ENCODE measurements at places on chromosomes 12 and 14.

DNA sequence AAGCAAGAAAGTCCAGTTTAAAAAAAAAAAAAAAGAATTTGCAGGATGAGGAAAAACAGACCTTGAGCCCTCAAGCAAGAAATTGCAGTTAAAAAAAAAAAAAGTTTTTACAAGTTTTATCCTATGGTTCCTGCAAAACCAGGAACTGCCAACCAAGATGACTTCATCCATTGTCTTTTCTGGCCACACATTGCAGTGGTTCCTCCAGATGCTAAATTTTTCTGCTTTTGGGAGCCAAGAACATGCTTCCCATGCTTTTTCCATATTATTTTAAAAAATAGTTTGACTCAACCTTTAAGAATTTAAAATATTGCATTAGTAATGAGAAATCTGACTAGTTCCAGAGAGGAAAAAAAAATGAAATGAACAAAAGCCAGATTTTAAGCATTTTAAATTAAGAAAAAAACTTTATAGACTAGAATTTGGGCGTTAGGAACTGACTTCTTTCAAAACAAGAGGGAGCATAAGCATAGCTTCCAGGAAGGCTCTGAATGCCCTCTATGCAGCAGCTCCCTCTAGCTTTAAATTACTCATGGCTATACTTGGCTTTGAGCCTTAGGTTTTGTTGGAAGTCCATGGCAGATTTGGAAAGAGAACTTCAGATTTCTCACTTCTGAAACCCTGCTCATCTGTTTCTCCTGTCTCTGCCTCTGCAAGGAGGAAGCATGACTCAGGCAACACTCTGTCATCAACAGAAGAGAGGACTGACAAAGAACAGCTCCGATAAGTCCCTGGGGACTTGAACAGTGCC is 124.5 kb downstream of the GPR65 start:
- peak; percentile 44 for DNase-seq

- no peak for DNase-seq
Measured at GRCh38 chr12:113802000-113802749, 163.9 kb downstream of the RBM19 start.

DNA sequence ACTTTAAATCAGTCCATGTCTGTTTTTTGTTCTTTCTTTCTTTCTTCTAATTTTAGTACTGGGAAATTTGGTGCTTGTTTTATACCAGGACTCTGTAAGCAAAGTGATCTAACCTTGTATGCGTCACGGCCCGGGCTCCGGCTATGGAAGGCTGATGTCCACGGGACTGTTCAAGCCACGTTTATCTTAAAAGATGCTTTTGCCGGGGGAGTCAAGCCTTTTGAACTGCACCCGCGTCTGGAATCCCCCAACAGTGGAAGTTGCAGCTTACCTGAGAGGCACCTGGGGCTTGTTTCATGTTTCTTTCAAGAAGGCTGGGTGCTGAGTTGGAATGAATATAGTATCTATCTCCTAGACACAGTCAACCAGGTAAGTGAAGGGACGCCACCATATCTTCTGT is 62.2 kb downstream of the TECPR2 start:
- DNase-seq, result no peak

DNA sequence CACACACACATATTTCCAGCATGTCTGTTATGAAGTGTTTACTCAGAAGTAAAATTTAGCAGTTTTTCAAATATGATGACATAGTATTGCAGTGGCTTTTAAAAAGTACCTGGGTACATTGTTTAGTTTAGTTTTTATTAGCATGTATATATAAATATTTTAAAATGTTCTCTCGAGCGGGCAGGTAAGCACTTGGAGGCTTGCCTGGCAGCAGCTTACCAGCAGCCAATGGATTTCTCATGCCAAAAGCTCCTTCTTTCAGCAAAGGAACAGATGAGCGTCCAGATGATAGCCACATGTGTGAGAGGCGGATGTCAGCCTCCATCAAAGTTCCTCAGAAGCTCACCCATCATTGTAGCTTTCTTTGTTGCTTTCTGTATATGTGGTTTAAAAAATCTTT is 57.2 kb upstream of the LRIG3 start:
- DNase-seq, result no peak

DNA sequence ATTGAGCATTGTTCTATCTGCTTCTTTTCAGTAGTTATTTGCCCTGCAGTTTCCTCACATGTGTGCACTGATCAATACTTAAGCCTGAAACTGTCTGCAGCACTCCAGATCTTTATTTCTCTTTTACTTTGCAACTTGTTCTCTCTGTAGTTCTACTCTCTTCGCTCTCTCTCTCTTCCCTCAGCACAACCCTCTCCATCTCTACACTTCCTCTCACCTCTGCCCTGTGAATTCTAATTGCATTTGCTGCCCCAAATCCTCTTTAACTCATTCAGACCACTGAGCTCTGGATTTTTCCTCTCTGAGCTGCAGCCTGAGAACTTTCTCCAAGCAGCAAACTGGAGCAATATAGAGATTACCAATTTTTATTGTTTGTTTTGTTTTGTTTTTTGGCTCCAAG is 1035.5 kb downstream of the FSCB start:
- peak; percentile 7 for DNase-seq

GRCh38 chr12:53967421-53967925 is 5.5 kb upstream of the HOXC11 start:
- no peak for DNase-seq

DNA sequence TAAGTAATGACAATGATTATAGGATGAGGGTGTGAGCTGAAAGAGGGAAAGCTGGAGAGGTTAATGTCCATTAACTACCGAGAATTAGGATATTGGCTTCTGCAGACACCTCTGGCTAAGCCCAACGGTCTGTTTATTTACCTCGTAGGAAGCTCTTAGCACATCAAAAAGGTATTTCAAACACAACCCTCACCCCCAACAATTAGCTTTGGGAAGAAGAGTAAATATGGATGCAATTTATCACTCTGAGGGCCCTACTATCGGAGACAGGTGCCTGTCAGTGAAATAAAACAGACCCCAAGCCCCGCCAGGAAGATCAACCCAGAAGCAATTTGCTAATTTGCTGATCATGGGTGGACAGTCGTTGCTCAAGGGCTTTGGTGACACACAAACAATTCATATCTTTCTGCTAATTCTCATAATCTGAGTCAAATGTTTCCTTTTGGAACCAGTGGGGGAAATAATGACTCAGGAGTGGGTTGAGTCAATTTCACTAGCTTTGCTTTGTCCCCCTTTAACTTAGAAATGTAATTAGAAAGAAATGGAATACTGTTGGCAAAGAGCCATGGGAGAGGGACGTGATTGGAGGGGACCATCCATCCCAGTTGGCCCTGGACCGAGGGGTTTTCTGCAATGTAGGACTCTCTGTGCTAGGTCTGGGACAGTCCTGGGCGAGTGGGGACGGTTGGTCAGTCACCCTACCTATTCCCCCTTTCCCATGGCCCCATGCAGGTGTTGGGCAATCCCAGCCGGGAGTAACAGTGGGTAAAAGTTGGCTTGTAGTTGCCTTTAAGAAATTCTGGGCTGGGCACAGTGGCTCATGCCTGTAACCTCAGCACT is 99.1 kb upstream of the MED13L start:
- DNase-seq, result peak; percentile 61

DNA sequence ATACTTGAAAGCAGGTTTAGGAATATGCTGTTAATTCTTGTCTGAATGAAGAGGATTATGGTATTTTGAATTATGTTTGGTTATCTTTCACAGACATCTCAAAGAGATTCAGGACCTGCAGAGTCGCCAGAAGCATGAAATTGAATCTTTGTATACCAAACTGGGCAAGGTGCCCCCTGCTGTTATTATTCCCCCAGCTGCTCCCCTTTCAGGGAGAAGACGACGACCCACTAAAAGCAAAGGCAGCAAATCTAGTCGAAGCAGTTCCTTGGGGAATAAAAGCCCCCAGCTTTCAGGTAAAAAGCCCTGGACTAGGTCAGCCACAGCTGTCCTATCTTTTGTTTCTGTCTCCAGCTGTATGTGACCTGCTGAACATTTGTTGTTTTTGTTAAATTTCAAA is 52.1 kb downstream of the RAD52 start:
- no peak for DNase-seq

GRCh38 chr14:28323366-28323765 is 443.2 kb upstream of the FOXG1 start:
- DNase-seq, result no peak

- DNase-seq, result peak; percentile 51
Measured at GRCh38 chr12:108694812-108695278, 36.5 kb downstream of the CORO1C start.

GRCh38 chr12:24069532-24070395 is 120.3 kb upstream of the SOX5 start:
- DNase-seq, result peak; percentile 43

- DNase-seq, result no peak
Measured at GRCh38 chr14:61368781-61369453, 47.5 kb downstream of the PRKCH start.

- DNase-seq, result peak; percentile 13
Measured at GRCh38 chr12:119118625-119119024, 60.1 kb upstream of the HSPB8 start.

DNA sequence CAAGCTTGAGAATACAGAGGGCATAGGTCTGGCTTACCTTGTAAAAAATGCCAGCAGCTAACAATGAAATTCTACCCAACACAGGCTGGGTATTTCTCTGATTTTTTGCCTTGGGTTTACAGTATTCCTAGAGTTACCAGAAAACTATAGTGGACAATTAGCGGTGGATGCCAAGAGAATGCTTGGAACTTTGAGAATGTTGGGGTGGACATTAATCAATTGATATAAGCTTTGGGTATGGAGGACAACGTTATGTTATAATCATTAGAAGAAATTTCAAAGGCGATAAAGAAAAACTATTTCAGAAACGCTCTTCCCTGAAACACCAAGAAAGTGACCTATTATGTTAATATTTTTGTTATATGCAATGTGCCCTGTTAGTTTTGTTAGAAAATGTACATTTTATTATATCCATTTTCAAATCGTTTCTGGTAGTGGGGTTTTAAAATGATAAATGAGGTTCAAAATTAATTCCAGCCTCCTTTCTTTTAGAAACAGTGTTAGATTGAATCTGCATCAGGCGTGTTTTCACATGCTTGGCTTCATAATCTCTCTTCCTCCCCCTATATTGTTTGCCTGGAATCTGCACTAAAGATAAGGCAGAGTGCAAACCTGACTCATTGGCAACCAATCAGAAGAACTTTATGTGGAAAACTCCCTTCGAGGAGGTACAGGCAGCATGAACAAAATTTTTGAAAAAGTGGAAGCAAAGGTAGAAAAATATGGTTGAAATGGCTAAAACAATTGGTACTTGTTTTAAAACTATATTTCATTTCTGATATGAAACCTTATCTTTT is 1.4 kb upstream of the PTPRQ start:
- peak; percentile 5 for DNase-seq

GRCh38 chr12:93832131-93832530 is 155.0 kb downstream of the CRADD start:
- DNase-seq, result no peak

GRCh38 chr14:77309131-77309530 is 11.6 kb downstream of the POMT2 start:
- DNase-seq, result no peak
